K562 (cell line): ENCODE measurements at places on chromosomes 12 and 14. TPM values are rescaled to one million over a fixed set of nuclear protein-coding genes. Genes with fewer than 3 reads are reported as not detected.

DNA sequence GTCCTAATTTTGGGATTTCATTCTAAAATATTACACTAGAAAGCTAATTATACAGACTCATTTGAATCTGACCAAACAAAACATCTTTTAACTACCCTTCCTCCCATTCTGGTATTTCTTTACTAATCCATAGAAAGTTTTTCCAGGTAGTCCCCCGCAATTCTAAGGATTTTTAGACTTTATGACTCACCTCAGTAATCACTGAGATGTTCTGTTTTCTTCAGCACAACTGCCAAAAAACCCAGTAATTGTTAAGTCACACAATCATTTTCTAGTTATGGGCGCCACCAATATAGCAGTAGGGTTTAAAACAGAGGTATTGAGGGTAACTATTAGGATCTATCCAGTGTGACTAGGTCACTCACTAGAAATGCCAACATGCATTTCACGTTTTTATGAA lies 1.6 kb upstream of the ARID4A start:
- H3K27ac ChIP-seq = peak overlapping the region; percentile 99
- H3K27me3 ChIP-seq = no peaks in the 10 kb centered on the region
- no peak for DNase-seq
- no peaks in the 10 kb centered on the region; the same call in 1 of the 3 replicates for H3K4me1 ChIP-seq

GRCh38 chr12:19338405-19338804 lies 100.9 kb upstream of the AEBP2 start:
- DNase-seq = no peak
- H3K4me3 ChIP-seq = no peak overlapping the region
- no peak overlapping the region for H3K27ac ChIP-seq

Gene RBP5
- 11.1 and 15.7 TPM in 2 replicates for total RNA-seq

GRCh38 chr12:90080616-90081015 lies 372.0 kb upstream of the ATP2B1 start:
- no peak overlapping the region for H3K4me3 ChIP-seq
- DNase-seq = no peak
- H3K27me3 ChIP-seq = no peaks in the 10 kb centered on the region
- H3K36me3 ChIP-seq = no peaks in the 10 kb centered on the region
- H3K27ac ChIP-seq = no peak overlapping the region

- H3K4me1 ChIP-seq = no peaks in the 10 kb centered on the region
- no peak for DNase-seq
- H3K4me3 ChIP-seq = no peak overlapping the region
- H3K27ac ChIP-seq = no peak overlapping the region
- no peaks in the 10 kb centered on the region for H3K36me3 ChIP-seq
Measured at GRCh38 chr12:115542656-115543055, 734.8 kb downstream of the MED13L start.

- DNase-seq = no peak
- H3K36me3 ChIP-seq = no peaks in the 10 kb centered on the region
- no peak overlapping the region for H3K4me3 ChIP-seq
- H3K27ac ChIP-seq = no peak overlapping the region
Measured at GRCh38 chr12:75317784-75318183, 12.3 kb downstream of the CAPS2 start.

Gene UNC79
- 0.04 TPM in 2 replicates for total RNA-seq

Gene ACSS3
- total RNA-seq = 0.36 and 0.40 TPM in 2 replicates
